ENCODE measurements at places on chromosomes 5 and 9.

GRCh38 chr9:93321220-93321610, 130.3 kb upstream of the FAM120A start:
- no peak for DNase-seq

GRCh38 chr9:84238652-84239051, 101.9 kb downstream of the SLC28A3 start:
- DNase-seq: no peak

DNA sequence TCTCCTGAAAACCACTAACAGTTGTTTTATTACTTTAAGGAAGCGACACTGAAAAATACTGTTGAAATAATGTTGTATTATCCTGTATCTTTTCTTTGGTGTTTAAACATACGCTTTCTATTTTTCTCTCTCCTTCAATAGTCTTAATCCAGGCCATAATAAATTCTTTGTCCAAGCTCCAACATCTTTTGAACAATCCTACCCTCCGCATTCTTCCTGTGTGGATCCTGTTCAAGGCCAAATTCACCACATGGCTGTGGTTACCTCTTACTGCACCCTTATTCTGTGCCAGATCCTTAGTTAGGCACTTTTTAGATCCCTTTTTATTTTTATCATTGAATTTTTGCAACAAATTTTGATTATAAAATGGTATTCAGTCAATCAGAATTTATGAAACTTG, 1691.5 kb downstream of the MAT2B start:
- no peak for DNase-seq

DNA sequence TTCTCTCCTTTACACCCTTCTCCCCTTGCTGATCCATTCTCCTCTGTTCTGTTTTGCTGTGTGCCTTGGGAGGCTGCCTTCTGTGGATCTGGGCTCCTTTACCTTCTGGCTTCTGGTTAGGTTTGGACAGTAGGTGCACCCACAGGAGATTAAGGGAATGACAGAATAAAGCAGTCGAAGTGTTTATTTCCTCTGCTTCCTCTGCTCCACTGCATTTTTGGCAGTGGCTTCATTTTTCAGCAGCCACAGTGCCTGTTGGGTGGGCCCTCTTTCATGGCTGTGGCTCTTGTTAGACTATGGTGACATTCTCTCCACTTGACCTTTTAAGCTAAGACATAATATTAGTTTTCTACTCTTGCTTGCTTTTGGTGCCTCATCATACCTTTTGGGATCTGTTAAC, 144.1 kb downstream of the CCDC171 start:
- no peak for DNase-seq

GRCh38 chr9:78669591-78669990, 372.7 kb downstream of the PSAT1 start:
- DNase-seq: no peak

DNA sequence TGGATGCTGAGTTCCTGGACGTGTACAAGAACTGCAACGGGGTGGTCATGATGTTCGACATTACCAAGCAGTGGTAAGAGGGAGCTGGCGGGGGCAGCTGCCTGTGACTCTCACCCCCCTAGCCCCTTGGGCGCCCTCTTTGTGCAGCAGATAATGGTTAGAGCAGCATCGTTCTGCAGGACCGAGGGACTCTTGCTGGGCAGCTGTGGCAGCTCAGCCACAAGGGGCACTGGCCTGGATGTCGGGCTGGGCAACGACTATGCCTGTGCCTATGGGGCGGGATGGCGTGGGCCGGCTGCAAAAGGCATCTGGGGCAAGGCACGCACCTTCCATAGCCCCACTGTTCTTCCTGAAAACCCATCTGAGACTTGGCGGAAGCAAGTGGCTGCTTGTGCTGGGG, 12.9 kb upstream of the AJM1 start:
- DNase-seq: no peak

DNA sequence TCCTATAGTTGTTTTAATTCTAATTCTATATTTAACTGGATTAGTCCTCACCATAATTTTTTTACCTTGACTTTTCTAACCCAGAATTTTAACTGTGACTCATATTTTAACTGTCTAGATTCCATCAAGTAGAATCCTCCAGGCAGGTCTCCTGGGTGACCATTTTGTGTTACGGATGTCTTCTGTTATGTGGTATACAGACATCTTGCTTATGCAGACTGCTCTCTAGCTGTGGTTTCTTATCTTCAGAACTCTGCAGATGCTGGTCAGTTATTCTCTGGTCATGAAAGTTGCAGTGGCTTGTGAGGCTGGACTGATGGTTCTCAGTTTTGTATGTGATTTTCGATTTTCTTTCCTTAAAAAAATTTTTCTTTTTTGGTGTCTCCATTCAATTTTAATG, 139.4 kb downstream of the ATG10 start:
- no peak for DNase-seq

- DNase-seq: no peak
These were observed 179.2 kb downstream of the DAB2IP start for GRCh38 chr9:121830441-121831140.

GRCh38 chr9:116951588-116952435, 264.7 kb downstream of the TRIM32 start:
- no peak for DNase-seq

GRCh38 chr5:118981783-118982182, 6.6 kb downstream of the DTWD2 start:
- no peak for DNase-seq

DNA sequence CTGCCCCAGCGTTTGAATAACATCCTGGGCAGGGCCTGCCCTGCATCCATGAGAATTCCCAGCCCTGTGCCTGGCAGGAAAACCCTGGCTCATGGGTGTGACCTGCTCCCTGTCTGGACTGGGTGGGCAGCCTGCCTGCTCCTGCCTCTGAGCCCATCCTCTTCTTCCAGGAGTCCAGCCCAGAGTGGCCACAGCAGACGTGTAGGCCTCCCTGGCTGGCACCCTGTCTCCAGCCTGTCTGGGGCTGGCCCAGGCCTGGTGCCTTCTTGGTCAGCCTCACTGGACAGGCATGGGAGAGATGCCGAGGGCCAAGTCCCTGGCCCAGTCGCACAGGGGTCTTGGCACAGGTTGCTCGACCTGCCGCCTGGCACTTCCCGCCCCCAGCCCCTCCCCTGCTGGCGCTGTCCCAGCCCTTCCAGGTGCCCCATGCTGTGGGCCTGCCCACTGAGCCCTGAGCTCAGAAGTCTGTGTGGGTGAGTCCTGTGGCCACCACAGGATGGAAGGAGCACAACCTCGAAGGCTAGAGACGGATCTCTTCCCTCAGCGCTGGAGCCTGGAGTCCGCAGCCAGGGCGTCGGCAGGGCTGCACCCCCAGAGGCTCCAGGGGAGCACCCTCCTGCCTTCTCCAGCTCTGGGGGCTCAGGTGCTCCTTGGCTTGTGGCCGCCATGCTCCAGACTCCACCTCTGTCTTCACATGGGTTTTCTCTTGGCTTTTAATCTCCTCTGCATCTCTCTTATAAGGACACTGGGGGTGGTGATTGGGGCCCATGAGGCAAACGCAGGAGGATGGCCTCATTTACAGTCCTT, 11.8 kb upstream of the COL5A1 start:
- DNase-seq: no peak

- no peak for DNase-seq
These were observed 20.9 kb downstream of the CXXC5 start for GRCh38 chr5:139668924-139669661.

DNA sequence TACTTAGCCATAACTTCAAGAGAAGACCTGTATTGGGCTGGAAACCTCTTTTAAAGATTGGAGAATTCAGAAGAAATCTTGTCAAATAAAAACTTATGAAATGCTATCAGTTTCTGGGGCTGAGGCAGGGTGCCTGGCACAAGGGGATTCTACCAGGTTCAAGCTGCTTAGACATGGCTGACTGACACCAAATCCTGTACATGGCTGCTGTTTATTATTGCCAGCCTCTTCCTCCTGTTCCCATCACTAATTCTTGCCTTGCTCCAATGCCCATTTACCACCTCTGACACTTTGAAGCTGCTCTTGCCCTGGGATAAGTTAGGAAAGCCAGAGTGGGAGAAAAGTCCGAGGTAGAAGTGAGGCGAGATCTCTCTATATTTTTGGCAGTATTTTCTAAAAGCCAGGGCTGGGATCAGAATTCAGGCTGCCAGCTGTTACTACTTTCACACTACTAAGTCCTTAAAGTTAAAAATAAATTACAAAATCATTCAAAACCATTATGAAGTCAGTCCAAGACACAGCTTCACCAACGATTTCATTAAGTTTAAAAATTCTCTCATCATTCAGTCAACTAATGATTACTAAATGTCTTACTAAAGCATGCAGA, 66.3 kb upstream of the TNFAIP8 start:
- no peak for DNase-seq

DNA sequence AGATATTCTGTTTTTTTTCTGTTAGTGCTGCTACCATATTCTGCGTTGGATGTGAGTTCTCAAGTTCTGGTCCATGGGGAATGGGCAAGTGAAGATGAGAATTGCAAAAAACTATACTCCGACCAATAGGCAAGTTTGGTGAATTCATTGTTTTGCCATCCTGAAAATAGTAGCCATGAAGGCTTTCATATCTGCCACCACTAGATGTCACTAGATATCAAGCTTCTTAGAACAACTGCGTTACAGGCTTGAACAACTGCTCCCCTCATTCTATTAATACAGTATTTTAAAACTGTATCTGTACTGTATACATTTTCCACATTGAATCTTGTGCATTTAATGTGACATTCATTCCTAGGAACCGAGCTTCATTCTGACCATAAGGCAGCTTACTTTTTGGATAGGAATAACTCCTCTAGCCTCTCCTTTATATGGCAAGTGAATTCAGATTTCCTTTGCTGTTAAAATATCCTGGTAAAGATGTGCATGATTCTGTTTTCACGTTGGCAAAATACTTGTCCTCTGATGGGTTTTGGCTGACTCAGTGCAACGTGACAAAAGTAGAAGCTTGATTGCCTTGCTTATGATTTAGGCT, 163.6 kb downstream of the SREK1 start:
- no peak for DNase-seq

GRCh38 chr5:143108498-143109128, 294.9 kb downstream of the NR3C1 start:
- DNase-seq: no peak

- no peak for DNase-seq
These were observed 567.3 kb upstream of the KLF4 start for GRCh38 chr9:108056805-108057386.

DNA sequence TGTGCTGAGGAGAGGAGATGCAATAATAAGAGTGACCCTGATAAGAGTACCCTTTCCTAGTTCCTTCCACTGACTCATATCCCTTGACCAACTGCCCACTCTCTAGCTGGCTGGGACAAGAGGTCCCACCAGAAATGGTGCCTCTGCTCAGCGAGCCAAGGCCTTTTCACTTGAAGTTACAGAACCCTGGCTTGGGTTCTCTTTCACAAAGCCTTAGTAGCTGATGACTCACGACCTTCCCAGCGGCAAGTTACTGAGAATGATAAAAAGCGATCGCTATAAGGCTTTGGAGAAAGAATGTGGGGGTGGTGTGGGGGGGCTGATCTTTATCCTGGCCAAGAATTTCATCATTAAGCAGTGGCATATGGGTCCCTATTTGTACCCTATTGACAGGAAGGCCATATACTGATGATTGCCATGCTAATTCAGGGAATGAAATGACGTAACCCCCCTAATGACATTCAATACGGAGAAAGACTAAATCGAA, 90.3 kb downstream of the FBXO38 start:
- no peak for DNase-seq

- DNase-seq: no peak
These were observed 10.6 kb upstream of the DPYSL3 start for GRCh38 chr5:147520450-147520849.

DNA sequence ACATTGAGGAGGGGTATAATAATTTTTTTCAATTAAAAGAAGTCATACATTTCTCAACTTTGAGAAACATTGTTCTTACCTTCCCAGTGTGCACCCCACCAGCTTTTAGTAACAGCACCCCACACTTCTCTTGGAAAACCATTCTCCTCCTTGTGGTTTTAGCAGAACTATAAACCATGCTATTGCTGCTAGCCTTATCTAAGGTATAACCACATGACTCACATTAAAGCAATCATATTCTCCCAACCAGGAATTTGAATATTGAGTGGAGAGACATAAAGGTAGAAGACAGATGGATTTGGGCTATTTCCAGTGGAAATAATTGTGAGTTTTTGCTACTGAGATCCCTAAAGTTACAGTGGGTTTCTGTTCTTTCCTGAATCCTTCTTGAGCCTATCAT, 43.5 kb upstream of the SRFBP1 start:
- no peak for DNase-seq

- peak; percentile 10 for DNase-seq
These were observed at the start of gene PRELID2 for GRCh38 chr5:145834917-145835847. PRELID2 (minus strand) TSS chr5:145835342; CDS start chr5:145835251, 91 bp downstream.

- DNase-seq: no peak
These were observed 107.6 kb downstream of the C9orf50 start for GRCh38 chr9:129513282-129513681.

DNA sequence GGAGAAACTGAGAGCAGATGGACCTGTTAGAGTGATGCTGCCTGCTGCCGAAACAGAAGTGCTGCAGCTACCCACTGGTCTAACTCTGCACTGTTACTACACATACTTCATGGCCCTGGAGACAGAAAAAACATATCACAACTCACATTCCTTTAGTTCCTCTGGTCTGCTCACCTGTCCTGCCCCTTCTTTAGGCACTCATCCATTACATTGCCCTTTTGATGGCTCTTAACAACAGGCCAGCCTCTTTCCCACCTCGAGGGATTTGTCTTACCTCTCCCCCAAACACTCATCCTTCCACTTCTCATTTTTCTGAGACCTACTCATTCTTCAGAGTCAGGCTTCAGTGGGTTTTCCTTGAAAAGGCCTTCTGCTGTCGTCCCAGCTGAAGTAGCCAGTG, 49.2 kb downstream of the KCTD16 start:
- DNase-seq: no peak

DNA sequence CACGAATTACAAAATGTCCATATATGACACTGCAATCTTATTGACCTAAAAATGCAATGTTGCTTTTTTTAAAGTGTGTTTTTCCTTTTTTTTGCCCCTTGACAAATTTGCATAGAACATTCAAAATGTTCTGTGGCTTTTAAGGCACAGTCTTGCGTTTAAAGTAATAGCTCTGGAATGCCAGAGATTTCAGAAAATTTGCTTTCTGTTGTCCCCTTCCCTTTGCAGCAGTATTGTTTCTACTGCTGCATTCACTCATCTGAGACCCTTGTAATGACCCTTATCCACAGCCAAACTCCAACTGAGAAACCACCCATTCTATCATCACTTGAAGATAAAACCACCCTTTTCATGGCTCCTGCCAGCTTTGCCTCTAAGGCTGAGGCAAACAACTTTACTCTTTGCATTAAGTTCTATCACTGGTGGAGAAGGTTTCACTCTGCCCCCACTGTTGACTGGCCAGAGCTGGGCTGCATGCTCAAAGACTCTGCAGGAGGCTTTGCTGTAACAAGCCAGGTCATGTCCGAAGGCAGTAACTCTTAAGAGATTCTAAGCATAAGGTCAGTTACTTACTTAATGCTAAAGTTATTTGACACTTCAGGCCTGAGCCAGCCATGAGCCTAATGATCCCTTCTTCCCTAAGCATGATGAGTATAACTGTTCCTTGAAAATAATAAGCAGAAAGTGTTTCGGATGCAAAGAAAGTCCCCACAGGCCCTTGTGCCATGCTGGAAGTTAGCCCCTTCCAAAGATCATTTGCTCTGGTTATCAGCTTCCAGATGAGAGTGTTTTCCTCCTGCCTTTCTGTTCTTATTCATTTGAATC, 101.9 kb downstream of the CD180 start:
- no peak for DNase-seq

GRCh38 chr5:127838661-127839060, 135.5 kb downstream of the CCDC192 start:
- DNase-seq: no peak
